Activated T-cell treated with anti-CD3 and anti-CD28 coated beads, Interleukin-2, amount 50 U/mL, for 4 hours (primary cell): ENCODE measurements at places on chromosomes 5 and 9. TPM values are rescaled to one million over a fixed set of nuclear protein-coding genes. Genes with fewer than 3 reads are reported as not detected.

Gene LMX1B
- total RNA-seq = not detected

GRCh38 chr9:134707031-134707680, 65.6 kb downstream of the COL5A1 start:
- no peak for DNase-seq

DNA sequence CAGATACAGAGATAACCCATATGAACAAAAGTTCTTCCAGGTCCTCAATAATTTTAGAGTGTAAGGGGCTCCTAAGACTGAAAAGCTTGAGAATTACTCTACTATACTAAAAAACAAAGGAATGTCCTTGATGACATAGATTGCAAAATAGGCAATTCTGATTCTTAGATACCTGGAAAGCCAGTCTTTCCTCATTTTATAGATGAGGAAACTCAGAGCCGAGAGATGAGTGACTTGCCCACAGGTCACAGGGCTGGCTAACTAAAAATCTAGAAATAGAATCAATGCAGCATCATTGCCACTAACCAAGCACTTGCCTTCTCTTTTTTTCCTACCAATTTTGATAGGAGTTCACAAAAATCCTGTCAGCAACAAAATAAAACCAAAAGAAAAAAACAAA, 101.2 kb downstream of the EPB41L4A start:
- DNase-seq = no peak

GRCh38 chr5:176533894-176534611, 3.1 kb downstream of the RNF44 start:
- DNase-seq = peak; percentile 31

GRCh38 chr5:1415626-1416360, 29.4 kb downstream of the SLC6A3 start:
- no peak for DNase-seq

GRCh38 chr9:132249690-132250089, 87.8 kb downstream of the NTNG2 start:
- no peak for DNase-seq
